ENCODE measurements at places on chromosomes 4 and X. TPM values are rescaled to one million over a fixed set of nuclear protein-coding genes. Genes with fewer than 3 reads are reported as not detected.

Gene CT45A3
- not detected for total RNA-seq

Gene CXXC4
- total RNA-seq, result not detected

Gene SSX2B
- not detected for total RNA-seq

- DNase-seq, result no peak
These were observed at the start of gene PPP4R3C for GRCh38 chrX:27463187-27463586. TSS of gene PPP4R3C (minus strand) at chrX:27463341. CDS start at chrX:27463296, 45 bp downstream.

Gene DDIT4L
- 0.76 TPM for total RNA-seq

GRCh38 chr4:81162752-81163458, 52.1 kb downstream of the PRKG2 start:
- DNase-seq, result no peak

Measured in activated T-helper 1 cell treated with anti-CD3 and anti-CD28 coated beads, Interleukin-12 subunit alpha, Interleukin-12 subunit beta, Interleukin-2, Interleukin-4 antibody, amounts not matched to agents 30 ng/mL and 10 ng/mL and 1 ng/mL, durations not matched to agents 14 hours and 24 hours and 36 hours (primary cell).